IMR-90 (cell line): ENCODE measurements at places on chromosomes 6 and 20.

- no peak for DNase-seq
Measured at GRCh38 chr20:45069261-45069660, 31.7 kb downstream of the KCNS1 start.

DNA sequence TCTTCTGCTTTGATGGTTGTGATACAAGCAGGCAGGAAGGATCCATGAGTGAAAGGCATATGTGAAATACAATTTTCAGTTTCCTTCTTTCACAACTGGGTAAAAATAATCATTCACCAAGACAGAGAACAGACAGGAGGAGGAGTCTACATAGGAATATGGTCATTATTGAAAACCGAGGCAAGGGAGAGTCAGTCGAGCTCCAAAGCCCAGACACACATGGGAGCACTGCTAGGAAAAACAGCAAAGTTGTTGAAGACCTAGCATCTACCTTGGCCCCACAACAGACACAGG lies 260.6 kb downstream of the ERMARD start:
- no peak for DNase-seq

DNA sequence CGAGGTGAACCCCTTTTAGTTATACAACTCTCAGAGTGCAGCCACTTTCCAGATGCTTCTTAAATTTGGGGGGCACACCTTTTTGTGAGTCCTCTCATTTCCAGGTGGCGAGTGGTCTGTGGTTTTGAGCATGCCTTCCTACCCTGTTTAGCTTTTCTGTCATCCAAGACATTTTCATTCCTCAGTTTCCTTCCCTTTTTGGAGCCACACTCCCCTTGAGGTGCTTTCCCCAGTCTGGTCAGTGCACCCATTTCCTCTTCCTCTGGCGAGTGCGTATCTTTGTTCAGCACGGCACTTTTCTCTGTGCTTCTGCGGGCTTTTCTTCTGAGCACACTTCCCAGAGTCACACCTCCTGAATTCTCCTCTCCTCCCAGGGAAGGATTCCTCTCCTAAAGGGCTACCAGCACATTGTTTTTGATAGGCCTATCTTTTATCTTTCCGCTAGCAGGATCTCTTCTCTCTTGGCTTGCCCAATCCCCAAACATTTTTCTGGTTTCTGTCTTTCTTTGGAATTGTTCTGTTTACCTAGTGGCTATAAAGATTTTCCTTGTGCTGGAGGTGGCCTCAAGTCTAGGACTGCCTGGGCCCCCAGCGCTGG lies 1.4 kb downstream of the PHF20 start:
- peak; percentile 24 for DNase-seq

GRCh38 chr20:20450521-20450920 lies 82.6 kb downstream of the INSM1 start:
- no peak for DNase-seq

DNA sequence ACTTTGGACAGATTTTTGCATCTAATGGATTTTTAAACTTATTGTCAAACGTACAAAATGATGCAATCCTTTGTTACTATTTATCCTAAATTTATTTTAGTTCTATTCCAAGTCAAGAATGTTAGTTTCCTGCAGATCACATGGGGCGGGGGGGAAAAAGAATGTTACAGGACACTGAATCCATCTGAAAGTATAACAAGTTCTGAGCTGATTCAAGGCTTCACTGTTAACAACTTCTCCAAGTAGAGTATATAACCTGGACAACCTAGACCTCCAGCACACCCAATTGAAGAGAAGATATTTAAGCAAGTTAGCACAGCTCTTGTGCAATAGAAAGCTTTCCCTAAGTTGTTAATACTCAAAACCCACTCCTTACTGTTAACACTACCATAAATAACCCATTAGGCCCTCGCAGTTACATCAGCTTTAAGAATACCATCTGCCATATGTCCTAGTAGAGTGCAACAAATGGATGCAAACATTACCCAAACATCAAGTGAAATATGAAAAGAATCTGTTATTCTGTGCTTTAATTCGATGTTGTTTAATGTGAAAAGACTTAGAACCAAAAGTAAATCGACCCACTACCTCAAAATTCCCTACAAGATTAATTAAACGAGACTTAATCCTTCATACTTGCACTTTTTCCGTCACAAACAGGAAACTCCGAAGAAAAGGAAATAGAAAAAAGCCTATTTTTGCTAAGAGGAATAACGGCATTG lies 1.3 kb downstream of the SEC63 start:
- peak; percentile 65 for DNase-seq

DNA sequence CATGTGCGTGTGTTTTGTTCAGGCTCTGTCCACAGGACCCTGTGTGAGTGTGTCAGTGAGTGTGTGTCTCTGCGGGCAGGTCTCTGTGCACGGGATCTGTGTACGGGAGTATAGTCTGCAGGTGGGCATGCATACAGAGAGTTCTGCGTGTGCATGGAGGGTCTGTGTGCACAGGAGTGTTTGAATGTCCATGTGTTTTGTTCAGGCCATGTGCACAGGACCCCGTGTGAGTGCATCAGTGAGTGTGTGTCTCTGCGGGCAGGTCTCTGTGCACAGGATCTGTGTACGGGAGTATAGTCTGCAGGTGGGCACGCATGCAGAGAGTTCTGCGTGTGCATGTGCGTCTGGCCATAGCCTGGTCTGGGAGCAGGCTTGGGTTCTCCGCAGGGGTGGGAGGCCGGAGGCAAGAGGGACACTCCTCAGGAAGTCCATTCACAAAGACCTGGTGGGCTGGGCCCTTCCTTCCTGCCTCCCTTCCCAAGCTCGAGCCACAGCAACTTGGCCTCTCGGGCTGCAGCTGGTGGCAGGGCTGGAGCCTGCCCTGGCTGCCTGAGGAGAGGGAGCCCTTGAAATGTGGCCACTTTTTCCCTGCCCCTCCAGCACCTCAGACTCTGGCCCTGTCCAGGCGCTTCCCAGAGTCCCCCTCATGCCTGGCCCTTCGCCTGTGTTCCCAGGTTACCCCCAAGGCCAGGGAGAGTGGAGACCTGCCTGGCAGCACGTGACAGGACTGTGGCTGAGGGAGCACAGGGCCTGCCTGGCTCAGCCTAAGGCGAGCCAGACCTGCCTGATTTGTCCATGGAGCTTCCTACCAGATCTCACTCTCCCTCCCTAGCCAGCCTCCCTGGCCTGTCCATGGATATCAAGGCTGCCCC lies 6.8 kb downstream of the HSPA12B start:
- no peak for DNase-seq

DNA sequence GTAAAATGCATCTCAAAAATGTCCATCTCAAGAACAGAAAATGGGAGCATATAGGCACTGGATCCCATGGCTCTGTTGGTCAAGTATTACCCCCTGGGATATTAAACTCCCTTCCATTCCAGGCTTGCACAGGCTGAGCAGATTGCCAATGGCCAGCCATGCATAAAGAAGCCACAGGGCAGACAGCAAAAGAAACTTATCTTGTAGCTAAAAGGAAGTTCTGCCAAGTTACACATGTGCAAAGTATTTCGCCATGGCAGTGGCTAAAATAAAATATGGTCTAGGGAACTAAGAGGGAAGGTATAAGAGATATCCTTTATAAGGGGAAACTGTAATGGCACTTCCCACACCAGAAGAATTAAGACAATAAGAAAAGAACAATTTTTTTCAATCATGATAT lies 415.6 kb upstream of the BTBD3 start:
- DNase-seq = peak; percentile 13

DNA sequence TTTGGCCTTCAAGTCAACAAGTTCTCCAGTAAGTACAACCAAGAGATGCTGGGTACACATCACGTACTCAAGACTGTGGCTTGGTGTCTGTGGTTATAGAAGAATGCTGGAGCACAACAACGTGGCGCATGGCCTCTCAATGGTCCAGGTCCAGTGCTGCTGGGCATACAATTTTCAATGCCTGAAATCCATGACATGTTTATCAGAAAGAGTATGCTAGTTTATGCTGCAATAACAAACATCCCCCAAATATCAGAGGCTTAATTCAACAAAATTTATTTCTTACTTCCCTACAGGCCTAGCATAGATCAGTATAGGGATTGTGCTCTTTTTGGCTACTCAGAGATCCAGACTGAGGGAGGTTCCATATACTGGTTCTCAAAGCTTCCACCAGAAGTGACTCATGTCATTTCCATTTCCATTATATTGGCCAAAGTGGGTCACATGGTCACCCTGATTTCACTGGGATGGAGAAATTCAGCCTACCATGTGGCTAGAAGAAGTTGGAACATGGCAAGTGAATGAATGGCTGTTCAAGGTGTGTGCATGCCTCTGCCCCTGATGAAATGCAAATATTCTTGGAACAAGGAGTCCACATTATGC lies 33.3 kb upstream of the KIF16B start:
- DNase-seq = no peak

GRCh38 chr6:136932599-136932998 lies 10.5 kb downstream of the SLC35D3 start:
- DNase-seq = no peak

DNA sequence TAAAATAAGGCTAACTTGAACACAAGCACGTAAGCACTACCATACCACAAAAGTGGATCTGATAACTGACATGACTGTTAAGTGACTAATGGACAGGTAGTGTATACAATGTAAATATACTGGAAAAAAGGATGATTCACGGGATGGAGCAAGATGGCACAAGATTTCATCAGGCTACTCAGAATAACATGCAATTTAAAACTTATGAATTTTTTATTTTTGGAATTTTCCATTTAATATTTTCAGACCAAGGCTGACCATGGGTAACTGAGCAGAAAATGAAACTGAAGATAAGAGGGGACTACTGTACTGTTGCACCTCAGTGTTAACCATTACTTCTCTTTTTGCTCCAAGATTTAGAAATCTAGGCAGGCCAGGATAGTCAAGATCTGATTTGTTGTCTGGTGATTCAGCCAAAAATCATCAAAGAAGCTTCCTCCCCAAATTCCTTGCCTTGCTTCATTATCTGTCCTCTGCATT lies 45.4 kb downstream of the TPBG start:
- peak; percentile 88 for DNase-seq

GRCh38 chr6:112027942-112028674 lies 25.8 kb upstream of the CCN6 start:
- no peak for DNase-seq

DNA sequence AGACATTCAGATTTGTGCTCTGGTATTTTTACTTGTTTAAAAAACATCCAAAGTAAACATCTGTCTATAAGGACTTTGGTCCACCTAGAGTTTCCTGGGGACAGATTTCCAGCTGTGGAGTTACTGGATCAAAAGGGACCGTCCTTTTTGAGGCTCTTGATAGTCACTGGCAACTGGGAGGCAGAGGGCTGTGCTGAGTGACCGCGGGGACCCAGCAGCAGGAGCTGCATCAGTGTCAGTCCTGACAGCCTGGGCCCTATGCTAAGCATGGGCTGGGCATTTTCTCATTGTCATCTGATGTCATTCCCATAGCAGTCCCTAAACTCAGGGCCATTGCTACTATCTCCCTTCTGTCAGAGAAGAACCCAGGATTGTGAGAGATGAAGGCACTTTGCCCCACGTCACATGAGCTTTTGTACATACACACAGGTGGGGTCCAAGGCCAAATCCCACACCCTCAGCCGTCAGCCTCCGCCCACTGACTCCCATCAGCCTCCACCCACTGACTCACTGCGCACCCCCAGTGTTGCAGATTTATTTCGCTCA lies 293.8 kb downstream of the TAF4 start:
- no peak for DNase-seq

GRCh38 chr6:149843051-149843633 lies 21.0 kb downstream of the LRP11 start:
- DNase-seq = no peak

DNA sequence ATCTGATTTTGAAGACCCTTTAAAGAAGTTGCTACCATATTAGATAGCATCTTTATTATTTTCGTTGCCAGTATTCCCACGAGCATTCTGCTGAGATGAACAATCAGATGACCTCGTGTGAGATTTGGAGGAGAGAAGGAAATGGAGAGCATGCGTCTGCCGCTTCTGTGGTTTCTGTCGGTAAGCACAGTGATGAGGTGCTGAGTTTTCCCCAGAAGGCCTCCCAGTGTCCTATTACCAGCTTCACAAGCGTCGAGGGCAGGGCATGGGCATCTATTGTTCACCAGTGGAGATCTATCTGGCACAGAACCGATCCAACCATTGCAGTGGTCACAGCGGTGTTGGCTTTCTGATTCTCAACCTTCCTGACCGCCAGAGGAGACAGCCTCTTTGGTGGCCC lies 29.4 kb downstream of the TRAF3IP2 start:
- DNase-seq = peak; percentile 67

DNA sequence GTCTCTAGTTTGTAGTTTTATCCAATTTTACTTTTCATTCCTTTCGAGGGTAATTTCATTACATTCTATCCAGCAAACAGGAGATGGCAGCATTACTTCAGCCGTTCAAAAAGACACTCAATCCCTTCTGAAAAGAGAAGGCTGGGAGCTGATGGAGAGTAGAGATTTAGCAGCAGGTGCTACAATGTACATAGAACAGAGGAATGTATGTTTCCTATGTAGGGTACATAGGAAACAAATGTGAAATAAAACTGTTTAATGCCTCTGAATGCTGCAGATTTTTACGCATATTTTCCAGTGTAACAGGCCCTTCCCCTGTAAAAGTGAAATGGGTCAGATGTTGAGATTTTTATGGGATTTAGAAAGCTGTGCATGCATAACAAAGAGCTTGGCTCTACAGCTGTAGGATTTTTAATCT lies 16.0 kb downstream of the RPS12 start:
- DNase-seq = peak; percentile 59

DNA sequence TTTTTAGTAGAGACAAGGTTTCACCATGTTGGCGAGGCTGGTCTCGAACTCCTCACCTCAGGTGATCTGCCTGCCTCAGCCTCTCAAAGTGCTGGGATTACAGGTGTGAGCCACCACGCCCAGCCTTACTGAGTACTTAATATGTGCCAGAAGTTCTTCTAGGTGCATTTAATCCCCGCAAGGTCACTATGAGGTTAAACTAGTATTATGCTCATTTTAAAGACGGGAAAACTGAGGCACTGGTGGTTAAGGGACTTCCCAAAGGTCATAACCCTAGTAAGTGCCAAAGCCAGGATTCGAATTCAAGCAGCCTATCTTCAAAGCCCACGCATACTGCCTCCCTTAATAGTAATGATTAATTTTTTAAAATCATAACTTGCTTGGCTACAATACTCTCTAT lies 674 bp upstream of the CCM2L start:
- no peak for DNase-seq

GRCh38 chr20:62202083-62202395 lies 18.0 kb downstream of the HRH3 start:
- peak; percentile 45 for DNase-seq

GRCh38 chr6:125670568-125670967 lies 78.9 kb upstream of the HEY2 start:
- DNase-seq = no peak

DNA sequence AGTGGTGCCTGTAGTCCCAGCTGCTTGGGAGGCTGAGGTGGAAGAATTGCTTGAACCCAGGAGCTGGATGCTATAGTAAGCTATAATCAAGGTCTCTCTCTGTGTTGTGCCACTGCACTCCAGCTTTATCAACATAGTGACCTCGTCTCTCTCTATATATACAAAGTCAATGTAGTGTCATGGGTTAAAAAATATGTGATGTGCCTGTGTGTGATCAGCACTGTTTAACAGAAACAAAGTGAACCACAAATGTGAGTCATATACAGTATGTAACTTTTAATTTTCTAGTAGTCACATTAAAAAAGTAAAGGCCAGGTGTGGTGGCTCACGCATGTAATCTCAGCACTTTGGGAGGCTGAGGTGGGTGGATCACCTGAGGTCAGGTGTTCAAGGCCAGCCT lies 85.3 kb upstream of the RNF24 start:
- DNase-seq = peak; percentile 77
